ENCODE measurements at places on chromosomes 3 and 15.

DNA sequence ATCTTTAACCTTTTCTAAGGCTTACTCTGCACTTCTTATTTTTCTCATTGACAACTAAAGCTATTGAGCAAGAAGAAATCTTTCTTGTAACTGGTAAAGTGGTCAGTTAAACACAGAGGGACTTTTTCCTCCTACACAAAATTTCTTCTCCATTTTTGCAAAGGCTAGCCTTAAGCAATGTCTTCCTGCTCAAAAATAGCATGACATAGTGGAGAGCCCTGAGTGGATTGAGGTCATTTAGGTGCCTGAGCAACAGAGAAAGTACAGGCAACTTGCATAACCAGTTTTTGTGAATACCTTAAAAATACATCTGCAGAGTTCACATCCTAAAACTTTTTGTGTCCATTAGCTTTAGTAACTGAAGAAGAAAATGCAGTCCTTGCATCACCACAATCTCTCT lies 144.7 kb upstream of the TTC14 start:
- DNase-seq, result no peak

GRCh38 chr3:29758434-29759322 lies 477.8 kb downstream of the RBMS3 start:
- DNase-seq, result no peak

- DNase-seq, result no peak
Measured at GRCh38 chr3:186653080-186653707, 12.6 kb upstream of the HRG start.

DNA sequence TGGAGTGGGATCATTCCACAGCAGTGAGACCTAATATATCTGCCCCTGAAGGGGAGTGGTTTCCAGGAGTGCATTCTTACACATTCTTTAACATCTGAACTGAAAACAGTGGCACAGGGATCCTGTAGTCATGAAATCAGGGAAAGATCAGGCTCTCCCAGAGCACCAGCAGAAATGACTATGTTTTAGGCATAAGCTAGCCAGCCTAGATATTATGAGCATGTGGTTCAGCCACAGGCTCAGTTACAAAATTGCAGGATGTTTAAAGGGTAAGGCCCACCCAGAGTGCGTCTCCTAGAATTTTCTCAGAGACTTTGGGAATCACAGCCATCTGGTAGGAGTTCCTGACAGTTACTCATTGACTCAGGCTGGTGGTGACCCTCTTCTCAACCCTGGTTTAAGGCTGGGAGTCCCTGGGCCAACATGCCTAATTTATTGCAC lies 20.9 kb downstream of the FSTL1 start:
- no peak for DNase-seq

GRCh38 chr3:189563853-189564563 lies 67.2 kb upstream of the TP63 start:
- DNase-seq, result no peak

GRCh38 chr3:112346491-112347122 lies 13.7 kb downstream of the CD200 start:
- DNase-seq, result no peak

DNA sequence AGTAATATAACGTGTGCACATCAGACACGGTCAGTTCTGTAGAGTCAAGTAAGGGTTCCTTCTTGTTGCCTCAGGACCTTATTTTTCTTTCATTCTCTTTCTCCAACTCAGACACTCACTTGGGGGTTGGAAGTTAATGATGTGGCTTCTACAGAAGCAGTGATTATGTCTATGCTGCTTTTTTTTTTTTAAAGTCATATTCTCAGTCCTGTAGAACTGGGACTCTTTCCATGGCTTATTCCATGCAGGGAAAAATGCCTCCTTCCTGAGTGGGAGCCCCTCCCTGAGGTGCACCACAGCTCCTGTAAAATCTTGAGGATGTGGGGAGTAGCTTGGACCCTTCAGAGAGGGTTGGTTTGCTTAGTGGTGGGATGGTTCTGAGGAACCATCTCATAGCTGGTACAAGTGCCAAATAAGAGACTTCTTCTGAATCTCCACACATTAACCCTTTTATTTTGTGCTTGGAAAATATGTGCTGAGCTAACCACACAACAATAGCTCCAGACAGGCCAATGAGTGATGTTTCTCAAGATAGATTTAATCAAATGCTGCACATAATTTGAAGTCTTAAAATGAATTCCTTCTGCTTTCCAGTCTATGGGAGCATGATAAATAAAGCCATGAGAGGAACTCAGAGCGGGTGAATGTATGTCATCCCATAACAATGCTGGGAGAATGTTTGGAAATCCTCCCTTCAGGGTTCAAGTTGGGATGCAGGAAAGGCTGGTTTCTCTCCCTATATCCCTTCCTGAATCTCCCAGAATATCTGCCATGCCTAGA lies 23.3 kb upstream of the FSTL1 start:
- no peak for DNase-seq

DNA sequence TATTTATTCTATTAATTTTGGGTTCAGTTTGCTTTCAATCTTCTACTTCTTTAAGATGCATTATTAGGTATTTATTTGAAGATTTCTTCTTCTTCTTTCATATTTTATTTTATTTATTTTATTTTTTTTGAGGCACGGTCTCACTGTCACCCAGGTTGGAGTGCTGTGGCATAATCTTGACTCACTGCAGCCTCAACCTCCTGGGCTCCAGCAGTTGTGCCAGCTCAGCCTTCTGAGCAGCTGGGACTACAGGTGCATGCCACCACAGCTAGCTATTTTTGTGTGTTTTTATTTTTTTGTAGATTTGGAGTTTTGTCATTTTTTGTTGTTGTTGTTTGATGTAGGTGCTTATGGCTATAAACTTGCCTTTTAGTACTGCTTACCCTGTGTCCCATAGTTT lies 543.2 kb upstream of the SGO1 start:
- no peak for DNase-seq

- DNase-seq, result no peak
Measured at GRCh38 chr3:9779075-9779593, 9.4 kb upstream of the CAMK1 start.

GRCh38 chr3:119817071-119817470 lies 35.2 kb downstream of the NR1I2 start:
- DNase-seq, result no peak

- DNase-seq, result no peak
Measured at GRCh38 chr3:114089675-114090074, 33.1 kb downstream of the QTRT2 start.

- DNase-seq, result no peak
Measured at GRCh38 chr3:134333522-134334181, 40.6 kb downstream of the AMOTL2 start.

- no peak for DNase-seq
Measured at GRCh38 chr3:10917176-10917575, 75.4 kb upstream of the SLC6A1 start.
